Right ventricle myocardium superior (tissue), 1 donor: ENCODE measurements at places on chromosomes 6 and 20. TPM values are rescaled to one million over a fixed set of nuclear protein-coding genes. Genes with fewer than 3 reads are reported as not detected.

ANGPT4 gene
- not detected for total RNA-seq

CFAP206 gene
- not detected for total RNA-seq

MAS1 gene
- not detected for total RNA-seq

TGM2 gene
- 469 TPM for total RNA-seq

BEND6 gene
- 0.16 TPM for total RNA-seq

TGM3 gene
- not detected for total RNA-seq

SLC22A7 gene
- total RNA-seq: not detected

F13A1 gene
- total RNA-seq: 136 TPM

BCAS1 gene
- not detected for total RNA-seq

NRSN2 gene
- 14.5 TPM for total RNA-seq

MYLK2 gene
- total RNA-seq: 0.19 TPM

PKHD1 gene
- total RNA-seq: not detected

TPBG gene
- 1.9 TPM for total RNA-seq

PDYN gene
- total RNA-seq: not detected

RNF5 gene
- 94.6 TPM for total RNA-seq

FOXQ1 gene
- total RNA-seq: not detected

VGLL2 gene
- not detected for total RNA-seq

HECA gene
- total RNA-seq: 54.2 TPM

BNIP5 gene
- total RNA-seq: not detected

RRAGD gene
- 130 TPM for total RNA-seq

FABP7 gene
- not detected for total RNA-seq

GSTA3 gene
- not detected for total RNA-seq

EIF6 gene
- total RNA-seq: 30.3 TPM

KDM1B gene
- 13.2 TPM for total RNA-seq

ARMH2 gene
- total RNA-seq: not detected

SIRPD gene
- total RNA-seq: not detected

LY6G6C gene
- total RNA-seq: not detected
